ENCODE measurements at places on chromosomes 6 and 20. TPM values are rescaled to one million over a fixed set of nuclear protein-coding genes. Genes with fewer than 3 reads are reported as not detected.

DNA sequence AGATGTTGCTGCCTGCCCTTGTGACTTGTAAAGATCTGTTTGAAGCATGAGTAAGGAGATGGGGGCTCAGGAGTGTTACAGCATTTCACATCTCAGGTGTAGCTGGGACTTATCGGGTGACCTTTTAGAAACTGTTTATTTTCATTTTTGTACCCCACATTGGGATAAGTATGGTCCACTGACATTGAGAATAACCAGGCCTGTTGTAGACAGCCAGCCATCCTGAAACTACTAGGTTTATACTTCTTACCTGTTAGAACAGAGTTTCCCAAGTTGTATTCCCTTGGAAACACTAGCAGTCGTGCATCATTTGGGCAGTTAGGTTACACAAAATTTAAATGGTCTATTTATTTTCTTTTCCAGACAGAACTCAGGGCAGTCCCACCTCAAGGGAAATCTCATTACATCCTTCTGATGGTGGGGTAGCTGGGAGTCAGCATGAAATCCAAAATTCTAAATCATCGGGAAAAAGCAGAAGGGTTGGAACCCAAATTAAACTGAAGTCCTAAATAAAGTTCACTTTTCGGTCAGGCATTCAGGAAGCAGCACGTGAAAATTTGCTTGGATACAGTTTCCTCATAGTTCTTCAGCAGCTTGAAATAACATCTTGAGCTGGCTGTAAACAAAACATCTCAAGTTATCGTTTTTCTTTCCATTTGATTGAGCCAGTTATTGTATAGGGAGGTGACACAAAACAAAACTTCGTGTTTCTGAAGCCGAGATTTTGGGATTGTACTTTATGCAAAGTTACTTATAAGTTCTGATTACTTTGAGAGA, 30.5 kb downstream of the FOXO3 start:
- DNase-seq = no peak

DNA sequence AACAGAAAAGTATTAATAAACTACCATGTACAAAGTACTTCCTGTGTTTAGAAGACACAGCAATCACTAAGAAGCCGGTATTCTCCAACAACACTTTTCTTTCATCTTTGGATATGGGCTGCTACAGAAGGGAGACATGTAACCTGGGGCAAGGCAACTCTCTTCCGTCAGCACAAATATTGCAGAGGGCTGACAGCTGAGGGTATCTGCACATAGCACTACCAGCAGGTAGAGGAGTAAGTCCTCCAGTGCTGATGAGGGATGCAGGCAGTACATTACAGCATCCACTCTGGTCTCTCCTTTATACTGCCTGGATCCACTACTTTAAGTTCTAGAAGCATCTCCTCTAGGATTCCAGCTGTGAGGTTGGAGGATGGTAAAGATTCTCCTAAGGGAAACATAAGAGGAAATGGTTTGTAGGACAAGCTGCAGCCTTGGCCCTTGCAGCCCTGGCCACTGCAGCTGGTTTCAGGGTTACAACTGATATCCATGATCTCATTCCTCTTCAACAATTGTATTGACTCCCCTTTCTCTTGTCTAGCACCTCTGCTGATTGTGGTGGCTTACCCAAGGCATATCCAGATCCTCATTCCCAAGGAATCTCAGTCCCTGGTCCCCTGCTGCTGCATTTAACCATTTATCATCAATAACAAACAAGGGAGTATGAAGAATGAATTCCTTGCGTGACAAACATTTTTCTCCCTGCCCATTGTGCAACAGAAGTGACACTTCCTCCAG, 110.7 kb upstream of the ADGRF1 start:
- no peak for DNase-seq

DNA sequence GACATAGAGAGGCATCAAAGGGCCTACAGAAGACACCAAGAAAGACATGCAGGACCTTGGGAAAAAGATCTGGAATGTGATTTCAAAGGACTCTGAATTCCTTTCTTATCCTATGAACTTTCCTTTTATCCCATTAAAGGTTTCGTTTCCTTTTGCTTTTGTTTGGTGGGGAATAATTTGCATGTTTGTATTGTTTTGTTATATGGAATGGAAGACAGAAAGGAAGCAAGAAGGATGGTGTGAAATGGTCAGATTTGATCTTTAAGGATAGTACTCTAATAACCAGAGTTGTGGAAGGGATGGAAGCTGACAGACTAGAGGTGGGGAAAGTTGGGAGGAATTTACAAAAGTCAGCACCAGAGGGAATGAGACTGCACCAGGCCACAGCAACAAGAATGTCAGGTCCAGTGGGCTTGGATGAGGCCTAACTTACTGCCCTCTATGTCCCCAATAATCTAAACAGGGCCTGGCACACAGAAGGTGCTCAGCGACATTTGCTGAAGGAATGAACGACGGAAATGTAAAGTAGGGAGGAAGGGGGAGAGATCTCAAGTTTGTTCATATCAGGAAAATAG, 173.7 kb downstream of the FOXA2 start:
- no peak for DNase-seq

DNA sequence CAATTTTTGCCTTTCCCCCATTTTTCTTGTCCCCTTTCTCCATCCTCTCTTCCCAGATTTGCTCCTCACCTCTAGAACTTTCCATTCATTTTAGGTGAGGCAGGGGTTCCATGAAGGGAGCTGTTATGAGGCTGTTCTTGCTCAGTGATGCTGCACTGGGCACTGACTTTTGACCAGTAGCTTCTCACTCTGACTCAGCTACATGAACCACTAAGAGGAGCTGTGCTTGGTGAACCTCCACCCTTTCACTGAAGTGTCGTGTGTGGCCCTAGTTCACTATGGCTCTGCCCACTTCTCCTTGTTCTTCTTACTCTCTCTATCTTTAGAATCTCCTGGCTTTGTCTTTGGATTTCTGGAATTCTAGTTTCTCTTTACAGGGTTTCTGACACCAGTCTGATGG, 307.1 kb upstream of the RNF24 start:
- no peak for DNase-seq

Gene ALDH8A1
- total RNA-seq = 0.40 TPM

DNA sequence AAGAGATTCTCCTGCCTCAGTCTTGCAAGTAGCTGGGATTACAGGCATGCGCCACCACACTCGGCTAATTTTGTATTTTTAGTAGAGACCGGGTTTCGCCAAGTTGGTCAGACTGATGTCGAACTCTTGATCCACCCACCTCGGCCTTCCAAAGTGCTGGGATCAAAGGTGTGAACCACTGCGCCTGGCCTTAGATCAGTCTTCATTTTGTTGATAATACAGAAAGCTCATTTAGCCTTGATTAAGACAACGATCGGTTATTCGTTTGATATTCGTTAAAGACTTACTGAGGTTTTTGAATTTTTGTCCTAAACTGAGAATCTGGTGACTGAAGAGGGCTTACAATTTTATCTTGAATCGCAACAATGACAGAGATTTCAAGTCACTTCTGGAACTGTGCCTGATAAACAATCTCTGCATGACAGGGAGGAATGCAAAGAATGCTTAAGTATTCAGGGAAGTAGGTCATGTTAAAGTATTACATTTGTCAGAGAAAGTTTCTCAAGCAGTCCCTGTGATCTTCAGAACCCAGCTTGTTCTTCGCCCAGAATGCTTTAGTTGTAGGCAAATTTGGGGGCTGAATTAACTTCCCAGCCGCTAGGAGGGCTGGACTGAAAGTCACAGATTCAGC, 14.8 kb downstream of the AKAP12 start:
- no peak for DNase-seq

DNA sequence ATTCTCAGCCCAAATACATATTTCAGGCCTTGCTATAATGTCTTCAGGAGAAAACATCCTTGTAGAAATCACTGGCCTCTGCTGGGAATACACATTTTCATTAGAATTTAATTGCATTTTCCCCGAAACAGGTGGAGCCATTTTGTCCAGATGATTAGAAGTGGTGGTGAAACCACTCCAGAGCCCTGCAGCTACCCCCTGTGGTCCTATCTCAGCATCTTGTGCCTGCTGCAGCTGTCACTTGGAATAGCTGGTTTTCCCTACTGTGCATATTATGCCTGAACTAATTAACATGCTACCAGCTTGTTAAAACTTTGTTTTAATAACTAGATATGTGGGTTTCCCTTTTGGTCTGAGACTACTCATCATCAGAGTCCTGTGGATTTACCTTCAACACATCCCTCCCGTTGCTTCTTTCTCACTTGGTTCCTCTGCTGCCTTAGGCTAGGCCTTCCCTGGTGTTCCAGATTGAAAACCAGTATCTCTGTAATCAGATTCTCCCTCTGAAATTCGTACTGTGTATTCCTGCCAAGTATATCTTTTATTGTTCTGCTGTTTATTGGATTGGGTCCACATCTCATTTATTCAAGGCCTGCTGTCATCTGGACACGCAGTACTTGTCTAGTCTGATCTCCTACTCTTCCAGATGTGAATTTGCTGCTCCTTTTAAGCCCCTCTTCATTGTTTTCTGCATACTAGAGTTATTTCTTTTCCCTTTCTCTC, 15.2 kb downstream of the DNAH8 start:
- no peak for DNase-seq

- DNase-seq = no peak
Measured at GRCh38 chr20:32626859-32627636, 41.9 kb upstream of the NOL4L start.

Gene CAGE1
- total RNA-seq = not detected

Gene CNR1
- total RNA-seq = 26.2 TPM

DNA sequence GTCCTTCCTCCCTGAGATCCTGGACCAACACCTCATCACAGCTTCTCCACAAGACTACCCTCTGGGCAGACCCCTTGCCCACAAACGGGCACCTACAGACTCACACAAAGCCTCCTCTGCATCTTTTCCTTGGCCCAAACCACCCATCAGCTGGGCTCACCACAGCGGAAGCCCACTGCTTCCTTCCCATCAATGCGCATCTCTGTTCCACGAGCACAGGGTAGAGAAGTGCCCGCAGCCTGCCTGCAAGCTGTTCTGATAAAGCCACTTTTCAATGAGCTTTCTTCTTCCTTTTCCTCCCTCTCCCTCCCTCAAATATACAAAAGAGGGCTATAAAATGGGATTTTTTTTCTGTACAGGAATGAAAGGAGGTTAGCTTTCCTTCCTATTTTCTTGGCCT, 111.2 kb downstream of the NFATC2 start:
- DNase-seq = no peak

GRCh38 chr6:45915780-45916468, 99.7 kb downstream of the CLIC5 start:
- DNase-seq = no peak

Gene PSORS1C1
- total RNA-seq = not detected

DNA sequence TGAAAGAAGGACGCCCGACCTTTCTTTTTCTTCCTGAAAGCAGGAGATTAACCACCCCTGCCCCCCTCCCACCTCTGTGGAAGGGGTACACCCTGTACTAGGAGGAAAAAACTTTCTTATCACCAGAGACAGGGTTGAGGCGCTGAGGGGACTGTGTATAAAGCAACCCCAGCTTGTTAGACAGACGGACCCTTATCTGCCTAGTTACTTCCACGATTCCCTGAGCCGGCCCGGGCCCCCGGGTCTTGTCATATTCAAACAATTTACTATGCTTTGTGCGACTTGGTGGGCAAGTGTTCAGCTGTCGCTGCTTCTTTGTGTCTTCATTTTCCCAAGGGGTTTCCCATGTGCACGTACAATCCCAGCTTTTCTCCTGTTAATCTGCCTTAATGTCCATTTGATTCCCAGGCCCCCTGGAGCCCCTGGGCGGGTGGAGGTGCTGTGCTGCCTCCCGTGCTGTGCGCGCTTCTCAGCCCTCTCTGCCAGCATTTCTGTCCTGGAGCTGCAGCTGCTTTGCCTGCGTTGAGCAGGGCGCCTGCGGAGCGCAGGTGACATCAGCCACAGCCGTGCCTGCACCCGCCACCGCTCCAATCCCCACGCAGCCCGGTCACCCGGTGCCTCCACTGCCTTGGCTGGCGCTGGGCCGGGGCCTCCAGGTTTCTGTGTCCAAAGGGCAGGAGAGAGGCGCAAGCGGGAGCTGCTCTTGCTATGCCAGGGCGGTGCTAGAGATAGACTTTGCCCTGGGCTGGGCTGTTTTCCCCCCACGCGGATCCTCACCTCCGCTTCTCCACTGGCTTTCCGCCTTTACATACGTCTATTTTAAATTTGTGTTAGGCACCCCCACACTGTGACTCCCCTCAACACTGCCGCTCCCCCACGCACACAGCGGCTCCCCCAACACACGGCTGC, 96.2 kb downstream of the TTLL2 start:
- no peak for DNase-seq

DNA sequence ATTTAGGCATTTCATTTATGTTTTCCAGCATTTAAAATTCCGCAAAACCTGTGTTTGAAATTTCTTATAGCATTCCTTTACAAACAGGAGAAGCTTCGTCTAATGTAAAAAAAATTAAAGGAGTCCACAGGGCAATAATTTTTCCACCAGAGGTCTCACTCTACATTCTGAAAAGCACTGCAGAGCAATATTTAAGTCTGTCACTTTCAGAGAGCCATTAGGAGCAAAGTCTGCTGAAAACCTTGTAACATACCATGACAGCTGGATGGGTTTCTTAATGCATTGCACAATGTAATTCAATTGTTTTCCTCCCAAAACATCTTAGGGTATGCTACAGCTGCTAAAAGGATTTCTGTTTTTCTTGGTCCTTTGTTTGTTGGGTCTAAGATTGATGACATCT, 18.0 kb downstream of the BAG2 start:
- no peak for DNase-seq

Gene GMEB2
- total RNA-seq = 15.2 TPM

Data from progenitor cell of endocrine pancreas (in vitro differentiated cells).